Foreskin keratinocyte (primary cell): ENCODE measurements at places on chromosomes 2 and 18. TPM values are rescaled to one million over a fixed set of nuclear protein-coding genes. Genes with fewer than 3 reads are reported as not detected.

The DNAJC5G gene
- not detected in 2 replicates for total RNA-seq

The RFTN2 gene
- not detected in 2 replicates for total RNA-seq

The AAMP gene
- 101 and 108 TPM in 2 replicates for total RNA-seq

The TXNL4A gene
- 124 and 135 TPM in 2 replicates for total RNA-seq

The ERICH2 gene
- total RNA-seq = 1.3 and 2.5 TPM in 2 replicates

The SLC39A6 gene
- 81.4 and 83.3 TPM in 2 replicates for total RNA-seq
